ENCODE measurements at places on chromosomes 13 and 19.
A peak's percentile ranks its signal among the peaks of the same experiment; 100 is the strongest.

- peak; percentile 13 for DNase-seq
Measured at GRCh38 chr13:26872525-26873385, 112.2 kb upstream of the GPR12 start.

GRCh38 chr13:98599502-98600328 is 22.8 kb upstream of the STK24 start:
- DNase-seq: no peak

GRCh38 chr19:12695997-12696365 is 450 bp downstream of the FBXW9 start:
- no peak for DNase-seq

DNA sequence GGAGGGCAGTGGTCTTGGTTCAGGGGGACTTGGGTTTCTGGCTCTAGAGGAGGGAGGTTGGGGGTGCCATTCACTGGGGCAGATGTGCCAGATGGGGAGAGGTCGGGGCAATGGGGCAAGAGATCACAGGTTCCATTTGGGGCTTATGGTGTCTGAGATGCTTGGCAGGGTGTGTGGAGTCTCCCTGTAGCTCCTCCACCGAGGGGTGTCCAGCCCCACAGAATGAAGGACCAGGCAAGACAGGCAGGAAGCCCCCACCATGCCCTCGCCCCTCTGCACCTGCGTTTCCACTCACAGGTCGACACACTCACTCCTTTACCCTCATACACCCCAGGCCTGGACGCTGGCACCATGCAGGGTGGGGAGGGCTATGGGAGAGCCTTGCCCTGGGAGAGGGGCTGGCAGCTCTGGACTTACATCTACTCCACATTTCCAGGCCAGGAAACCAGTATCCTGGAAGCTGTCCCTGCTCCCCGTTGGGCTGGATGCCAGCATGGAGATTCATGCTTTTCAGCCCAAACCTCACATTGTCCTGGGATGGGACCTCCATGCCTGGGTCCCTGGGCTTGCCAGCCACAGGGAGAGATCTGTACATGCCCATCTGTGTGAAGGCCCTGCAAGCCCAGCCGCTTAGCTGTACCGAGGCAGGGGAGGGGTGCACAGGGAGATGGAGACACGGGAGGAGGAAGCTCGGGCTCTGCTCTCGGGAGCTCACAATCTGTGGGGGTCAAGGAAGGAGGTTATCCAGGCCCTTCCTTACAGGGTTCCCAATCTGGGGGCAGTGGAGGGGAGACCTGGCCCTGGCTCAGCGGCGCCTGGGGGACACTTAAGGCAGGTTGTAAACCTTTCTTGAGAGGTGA is 77.1 kb downstream of the CHST8 start:
- DNase-seq: no peak

DNA sequence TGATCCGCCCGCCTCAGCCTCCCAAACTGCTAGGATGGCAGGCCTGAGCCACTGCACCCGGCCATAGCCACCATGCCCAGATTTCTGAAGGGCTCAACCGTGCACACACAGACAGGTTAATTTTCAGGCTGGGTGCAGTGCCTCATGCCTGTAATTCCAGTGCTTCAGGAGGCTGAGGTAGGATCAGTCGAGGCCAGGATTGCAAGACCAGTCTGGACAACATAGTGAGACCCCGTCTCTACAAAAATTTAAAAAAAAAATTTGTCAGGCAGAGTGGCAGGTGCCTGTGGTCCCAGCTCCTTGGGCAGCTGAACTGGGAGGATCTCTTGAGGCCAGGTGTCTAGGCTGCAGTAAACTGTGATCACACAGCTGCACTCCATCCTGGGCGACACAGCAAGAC is 7.6 kb downstream of the TIMM13 start:
- no peak for DNase-seq

GRCh38 chr19:4713384-4713951 is 10.2 kb downstream of the DPP9 start:
- DNase-seq: no peak

- no peak for DNase-seq
Measured at GRCh38 chr19:34974646-34975045, 10.6 kb upstream of the ZNF792 start.

DNA sequence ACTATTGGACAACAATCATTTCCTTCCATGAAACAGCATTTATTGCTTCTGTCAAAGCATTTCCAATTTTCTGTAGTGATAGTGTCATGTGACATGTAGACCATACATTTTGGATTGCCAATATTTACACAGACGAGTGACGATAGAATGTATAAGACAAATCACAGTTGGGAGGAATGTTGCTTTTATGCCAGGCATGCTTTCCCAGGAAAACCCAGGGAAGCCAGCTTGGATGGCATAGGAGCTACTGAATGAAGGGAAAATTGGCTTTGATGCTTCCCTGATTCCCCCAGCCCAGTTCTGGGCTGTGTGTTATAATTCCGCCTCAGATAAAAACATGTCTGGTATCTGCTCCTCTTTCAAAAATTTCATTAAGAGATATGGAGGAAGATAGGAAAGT is 22.5 kb downstream of the SCEL start:
- DNase-seq: no peak

GRCh38 chr13:18952225-18953016 is 229.2 kb downstream of the TUBA3C start:
- no peak for DNase-seq

DNA sequence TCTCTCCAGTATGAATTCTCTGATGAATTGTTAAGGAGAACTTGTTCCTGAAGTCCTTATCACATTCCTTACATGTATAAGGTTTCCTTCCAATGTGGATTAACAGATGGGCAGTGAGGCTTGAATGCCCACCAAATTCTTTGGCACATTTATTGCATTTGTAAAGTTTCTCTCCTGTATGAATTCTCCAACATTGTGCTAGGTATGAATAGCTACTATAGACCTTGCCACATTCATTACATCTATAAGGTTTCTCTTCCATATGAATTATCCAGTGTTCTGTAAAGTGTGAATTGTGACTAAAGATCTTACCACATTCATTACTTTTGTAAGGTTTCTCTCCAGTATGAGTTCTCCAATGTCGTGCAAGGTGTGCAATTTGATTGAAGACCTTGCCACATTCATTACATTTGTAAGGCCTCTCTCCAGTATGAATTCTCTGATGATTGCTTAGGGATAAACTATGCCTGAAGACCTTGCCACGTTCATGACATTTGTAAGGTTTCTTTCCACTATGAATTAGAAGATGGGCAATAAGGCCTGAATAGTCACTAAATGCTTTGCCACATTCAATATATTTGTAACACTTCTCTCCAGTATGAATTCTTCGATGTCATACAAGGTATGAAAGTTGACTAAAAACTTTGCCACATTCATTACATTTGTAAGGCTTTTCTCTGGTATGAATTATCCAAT is 20.4 kb downstream of the ZNF578 start:
- no peak for DNase-seq

GRCh38 chr19:19115954-19116353 is 22.3 kb downstream of the TMEM161A start:
- DNase-seq: no peak

DNA sequence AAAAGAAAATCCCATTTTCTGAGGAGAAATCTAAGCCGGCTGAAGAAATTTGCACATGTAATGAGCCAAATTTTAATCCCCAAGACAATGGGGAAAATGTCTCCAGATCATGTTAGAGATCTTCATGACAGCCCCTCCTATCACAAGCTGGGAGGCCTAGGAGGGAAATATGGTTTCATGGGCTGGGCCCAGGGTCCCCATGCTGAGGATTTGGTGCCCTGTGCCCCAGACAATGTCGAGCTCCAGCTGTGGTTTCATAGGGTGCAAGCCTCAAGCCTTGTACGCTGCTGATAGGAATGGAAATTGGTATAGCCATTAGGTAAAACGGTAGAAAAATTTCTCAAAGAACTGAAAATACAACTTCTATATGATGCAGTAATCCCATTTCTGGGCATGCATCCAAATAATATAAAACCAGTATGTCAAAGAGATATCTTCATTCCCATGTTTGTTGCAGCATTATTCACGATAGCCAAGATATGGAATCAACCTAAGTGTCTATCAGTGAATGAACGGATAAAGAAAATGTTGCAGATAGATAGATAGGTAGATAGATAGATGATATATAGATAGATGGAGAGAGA is 19.3 kb upstream of the FREM2 start:
- no peak for DNase-seq

- DNase-seq: no peak
Measured at GRCh38 chr13:76043874-76044273, 407.7 kb downstream of the LMO7 start.

- no peak for DNase-seq
Measured at GRCh38 chr13:24632382-24633121, 47.7 kb upstream of the ATP12A start.

GRCh38 chr19:38667661-38668171 is 20.3 kb downstream of the ACTN4 start:
- no peak for DNase-seq

GRCh38 chr13:111242585-111242984 is 77.9 kb upstream of the TEX29 start:
- DNase-seq: no peak

- no peak for DNase-seq
Measured at GRCh38 chr19:46076031-46076880, 35.5 kb upstream of the IGFL4 start.

DNA sequence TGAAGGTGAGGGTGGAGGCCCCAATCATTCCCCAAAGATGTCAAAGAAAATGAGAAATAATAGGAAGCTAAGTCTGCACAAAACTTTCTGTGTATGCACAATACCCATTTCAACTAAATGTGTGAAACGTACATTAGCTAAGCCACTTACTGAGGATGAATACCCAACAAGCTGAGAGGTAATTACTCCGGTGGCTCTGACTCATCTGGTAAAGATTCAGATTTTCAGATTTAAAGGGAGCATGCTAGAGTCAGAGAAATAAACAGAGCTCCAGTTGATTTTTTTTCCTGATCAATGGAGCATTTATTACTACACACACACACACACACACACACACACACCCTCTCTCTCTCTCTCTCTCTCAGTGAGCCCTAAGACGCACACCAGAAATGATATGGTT is 194.8 kb upstream of the ARGLU1 start:
- DNase-seq: no peak

- DNase-seq: no peak
Measured at GRCh38 chr19:38145623-38146022, 78.4 kb downstream of the DPF1 start.

DNA sequence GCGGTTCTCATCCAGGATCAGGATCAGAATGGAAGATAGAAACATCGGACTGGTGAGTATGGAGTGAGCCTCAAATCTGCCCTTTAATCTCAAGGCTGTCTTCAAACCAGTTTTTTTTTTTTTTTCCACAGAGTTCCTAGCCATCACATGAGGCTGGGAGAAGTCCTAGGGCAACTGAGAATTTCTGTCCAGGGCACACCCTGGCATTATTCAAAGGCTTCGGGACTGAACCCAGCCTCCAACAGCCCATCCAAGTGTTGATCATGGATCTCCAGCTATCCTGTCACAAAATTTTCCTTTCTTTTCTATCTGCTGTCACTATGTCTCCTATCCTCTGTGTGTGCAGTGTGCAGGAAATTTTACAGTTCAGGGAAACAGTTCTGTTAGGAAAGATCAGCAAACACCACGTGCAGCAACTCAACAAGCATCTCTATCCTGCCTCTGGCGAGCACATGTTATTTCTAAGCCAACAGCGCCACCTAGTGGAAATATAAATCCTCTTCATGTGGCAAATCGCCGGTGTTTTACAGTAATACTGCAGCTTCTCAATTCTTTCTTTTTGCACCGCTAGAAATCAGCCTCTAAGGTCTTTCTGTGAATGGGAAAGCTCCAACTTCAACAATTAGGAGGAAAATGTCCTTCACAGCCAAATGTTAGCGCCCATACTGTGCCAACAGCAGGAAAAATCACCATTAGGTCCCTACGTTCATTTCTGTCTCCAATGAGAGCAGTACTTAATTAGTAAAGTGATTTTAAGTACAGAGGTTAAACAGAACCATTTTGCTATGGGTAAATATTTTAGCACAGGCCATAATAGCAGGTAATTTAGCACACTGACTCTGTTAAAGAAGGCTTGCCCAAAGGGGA is 21.4 kb upstream of the ZNF181 start:
- DNase-seq: peak; percentile 12

DNA sequence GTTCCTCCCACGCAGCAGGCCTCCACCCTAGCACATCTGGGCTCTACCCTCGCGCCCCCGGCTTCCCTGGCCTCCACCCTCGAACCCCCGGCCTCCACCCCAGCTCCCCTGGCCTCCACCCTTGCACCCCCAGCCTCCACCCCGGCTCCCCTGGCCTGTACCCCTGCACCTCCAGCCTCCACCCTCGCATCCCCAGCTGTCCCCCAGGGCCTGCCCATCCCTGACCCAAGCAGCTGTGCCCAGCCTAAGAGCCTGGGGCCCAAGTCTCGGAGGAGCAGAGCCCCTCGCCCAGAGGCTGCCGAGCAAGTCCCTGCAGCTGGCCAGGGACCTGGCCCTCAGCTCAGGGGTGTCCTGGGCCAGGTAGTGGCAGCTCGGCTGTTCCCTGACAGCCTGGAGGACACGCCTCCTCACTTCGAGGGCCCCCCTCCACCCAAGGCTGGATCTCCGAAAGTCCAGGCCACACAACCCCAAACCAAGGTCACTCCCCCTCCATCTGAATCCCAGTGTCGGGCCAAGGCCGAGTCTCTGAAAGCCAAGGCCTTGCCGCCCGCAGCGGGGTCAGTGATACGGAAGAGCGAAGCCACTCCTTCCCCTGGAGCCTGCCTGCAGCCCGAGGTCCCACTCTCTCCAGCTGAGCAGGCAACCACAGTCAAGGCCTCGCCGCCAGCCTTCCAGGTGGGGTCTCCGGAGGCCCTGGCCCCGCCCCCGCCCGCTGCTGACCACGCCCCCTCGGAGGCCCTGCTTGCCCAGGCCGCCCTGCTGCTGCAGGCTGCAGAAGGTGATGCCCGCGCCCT is 7.9 kb upstream of the ARHGAP33 start:
- no peak for DNase-seq

All from stimulated activated CD8-positive, alpha-beta memory T cell treated with anti-CD3 and anti-CD28 coated beads, Interleukin-7, amount 100 ng/mL, for 1 hour (primary cell).